Stimulated activated CD8-positive, alpha-beta memory T cell treated with anti-CD3 and anti-CD28 coated beads, Interleukin-7, amount 100 ng/mL, for 1 hour (primary cell): ENCODE measurements at places on chromosomes 1 and 21.

DNA sequence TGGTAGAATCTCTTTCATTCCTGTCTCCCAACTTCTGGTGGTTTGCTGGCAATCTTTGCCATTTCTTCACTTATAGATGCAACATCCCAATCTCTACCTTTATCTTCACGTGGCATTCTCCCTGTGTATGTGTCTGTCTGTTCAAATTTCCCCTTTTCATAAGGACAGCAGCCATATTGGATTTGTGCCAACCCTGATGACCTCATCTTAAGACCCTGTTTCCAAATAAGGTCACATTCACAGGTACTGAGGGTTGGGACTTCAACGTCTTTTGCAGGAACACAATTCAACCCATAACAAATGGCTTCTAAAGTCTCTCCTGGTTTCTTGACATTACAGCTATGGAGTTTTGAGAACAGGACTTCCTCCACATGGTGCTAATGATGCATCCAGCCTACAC lies 84.5 kb upstream of the OLIG2 start:
- DNase-seq, result no peak

DNA sequence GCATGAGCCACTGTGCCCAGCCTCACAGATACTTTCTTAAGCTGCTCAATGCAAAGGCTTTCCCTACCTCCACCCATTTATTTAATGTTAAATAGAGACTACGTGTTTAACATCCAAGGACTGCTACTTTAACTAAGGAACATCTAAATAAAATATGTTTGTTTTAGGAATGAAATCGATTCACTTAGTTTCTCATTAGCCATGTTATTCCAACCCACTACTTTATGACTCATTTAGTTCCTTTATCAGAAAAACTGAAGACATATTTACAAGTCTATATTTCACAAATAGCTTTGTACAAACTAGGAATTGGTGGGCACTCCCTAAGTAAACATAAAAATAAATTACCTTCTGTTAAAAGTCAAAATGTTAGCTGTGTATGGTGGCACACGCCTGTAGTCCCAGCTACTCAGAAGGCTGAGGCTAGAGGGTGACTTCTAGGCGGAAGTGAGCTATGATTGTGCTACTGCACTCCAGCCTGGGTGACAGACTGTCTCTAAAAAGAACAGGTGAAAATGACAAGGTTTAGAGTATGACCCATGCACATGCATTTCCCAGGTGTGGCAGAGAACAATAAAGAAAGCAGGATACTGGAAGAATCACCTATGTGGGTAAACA lies 39.9 kb upstream of the AK4 start:
- DNase-seq, result no peak

DNA sequence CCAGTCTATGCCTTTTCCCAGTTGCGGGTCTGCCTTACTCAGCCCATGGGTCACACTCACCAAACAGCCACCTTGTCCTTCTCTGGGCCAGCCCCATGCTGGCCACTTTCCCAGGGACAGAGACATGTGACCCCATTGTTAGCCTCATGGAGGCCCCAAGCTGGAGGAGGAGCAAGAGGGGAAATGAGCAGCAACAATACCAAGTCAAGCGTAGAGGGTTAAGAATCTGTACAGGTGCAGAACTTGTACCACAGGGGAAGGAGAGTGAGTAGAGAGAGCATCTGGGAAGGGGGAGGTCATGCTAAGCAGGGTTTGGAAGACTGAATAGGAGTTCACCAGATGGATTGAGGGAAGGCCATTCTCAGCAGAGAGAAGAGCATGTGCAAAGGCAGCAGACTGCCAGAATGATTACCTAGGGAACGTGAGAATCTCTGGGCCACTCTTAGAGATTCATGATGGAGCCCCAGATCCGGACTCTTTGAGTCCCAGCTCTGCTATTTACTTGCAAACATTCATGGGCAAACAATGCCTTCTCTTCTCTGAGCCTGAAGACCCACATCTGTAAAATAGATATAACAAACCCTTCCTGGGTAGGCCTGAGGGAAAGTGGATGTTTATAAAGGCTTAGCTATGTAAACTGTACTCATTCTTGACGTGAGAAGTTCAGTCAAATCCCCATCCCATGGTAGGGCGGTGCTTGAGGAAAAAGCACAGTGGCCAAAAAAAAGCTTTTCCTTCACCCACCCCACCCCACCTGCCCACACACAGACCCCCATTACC lies 2.8 kb upstream of the SLC2A1 start:
- DNase-seq, result no peak

GRCh38 chr1:47225430-47226100 lies 6.5 kb downstream of the TAL1 start:
- no peak for DNase-seq

- no peak for DNase-seq
Observed at GRCh38 chr1:54978528-54979326, 1.7 kb upstream of the TMEM61 start.

- no peak for DNase-seq
Observed at GRCh38 chr1:25201006-25201405, 31.3 kb downstream of the SYF2 start.

- DNase-seq, result no peak
Observed at GRCh38 chr1:171783816-171784530, 2.5 kb downstream of the METTL13 start.

DNA sequence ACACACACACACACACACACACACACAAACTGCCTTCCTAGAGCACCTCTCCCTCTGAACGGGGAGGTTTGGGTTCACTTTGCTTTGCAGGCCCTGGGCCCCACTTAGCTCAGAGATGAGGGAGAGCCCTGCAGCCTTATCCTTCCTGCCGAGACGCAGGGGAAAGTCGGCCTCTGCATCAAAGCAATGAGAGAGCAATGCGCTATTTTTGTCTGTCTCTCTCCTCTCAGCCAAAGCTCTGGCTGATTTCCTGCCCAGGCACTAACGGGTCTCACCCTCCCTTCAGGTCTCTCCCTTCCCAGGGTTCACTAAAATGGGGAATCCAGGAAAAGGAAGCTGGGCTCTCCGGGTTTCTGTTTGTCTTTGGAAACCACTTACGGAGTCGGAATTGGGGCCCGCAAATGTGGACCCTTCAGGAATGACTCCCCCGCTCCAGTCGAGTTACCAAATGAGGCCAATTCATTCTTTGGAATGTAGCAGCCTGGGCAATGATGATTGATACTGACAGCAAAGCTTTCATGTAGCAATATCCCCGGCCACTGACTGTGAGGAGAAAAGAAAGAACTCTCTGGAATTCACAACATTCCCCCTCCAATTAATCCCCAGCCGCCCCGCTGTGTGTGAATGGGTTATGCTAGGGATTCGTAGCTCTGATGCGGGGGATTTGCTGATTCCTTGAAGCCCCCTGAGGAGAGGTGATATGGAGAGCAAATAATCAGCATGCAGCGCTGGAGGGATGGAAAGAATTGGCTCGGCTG lies 61.5 kb upstream of the WLS start:
- no peak for DNase-seq

DNA sequence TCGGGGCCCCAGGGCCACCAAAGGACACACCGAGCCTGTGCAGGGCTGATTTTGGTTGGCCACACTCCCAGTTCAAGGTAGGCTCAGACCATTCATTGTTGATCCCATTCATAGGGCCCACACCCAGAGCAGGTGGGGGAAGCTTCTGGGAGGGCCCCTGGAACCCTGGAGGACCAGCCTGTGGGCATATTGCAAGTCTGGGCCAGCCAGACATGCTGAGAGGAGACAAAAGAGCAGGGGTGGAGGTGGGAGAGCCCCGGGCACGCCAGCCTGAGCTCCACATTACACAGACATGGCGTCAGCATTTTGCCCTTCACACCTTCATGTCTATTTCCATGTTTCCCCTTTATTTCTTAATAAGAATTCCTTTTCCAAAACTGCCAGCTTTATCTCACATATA lies 25.7 kb downstream of the PMVK start:
- no peak for DNase-seq

GRCh38 chr1:242428399-242429190 lies 95.9 kb downstream of the PLD5 start:
- DNase-seq, result no peak

GRCh38 chr1:234065794-234066447 lies 161.4 kb downstream of the SLC35F3 start:
- peak; percentile 59 for DNase-seq

DNA sequence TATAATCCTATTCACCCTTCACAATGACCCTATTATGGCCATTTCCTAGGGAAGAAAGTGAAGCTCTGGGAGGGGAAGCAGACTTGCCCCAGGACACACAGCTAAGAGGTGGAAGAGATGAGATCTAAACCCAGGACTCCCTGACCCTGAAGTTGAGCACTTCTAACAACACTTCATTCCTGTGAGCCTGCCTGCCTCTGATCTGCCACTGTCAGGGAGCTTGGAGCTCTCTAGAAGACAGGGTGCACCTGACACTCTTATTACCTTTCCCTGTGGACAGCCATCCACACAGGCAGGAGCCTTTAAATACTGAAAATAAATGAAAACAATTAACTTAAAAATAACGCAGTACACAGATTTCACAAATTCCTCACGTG lies 599 bp downstream of the MKNK1 start:
- no peak for DNase-seq

GRCh38 chr1:184387476-184388318 lies 868 bp downstream of the C1orf21 start:
- DNase-seq, result peak; percentile 17

DNA sequence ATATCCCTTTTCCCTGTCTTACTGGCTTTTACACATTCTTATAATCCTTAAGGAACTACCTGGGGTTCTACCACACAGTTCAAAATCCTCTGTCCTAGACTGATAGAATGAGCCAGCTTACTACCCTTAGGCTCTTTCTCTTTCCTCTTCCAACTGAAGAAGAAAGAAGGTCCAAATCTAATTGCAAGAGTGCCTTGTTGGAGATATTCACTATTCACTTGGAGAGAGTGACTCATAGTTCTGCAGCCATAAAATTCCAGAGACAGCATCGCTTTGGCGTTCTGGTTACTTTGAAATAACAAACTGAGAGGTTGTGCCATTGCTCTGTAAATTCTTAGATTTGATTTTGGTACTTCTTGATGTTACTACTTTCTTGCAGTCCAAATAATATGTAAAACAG lies 4.2 kb downstream of the CADM3 start:
- no peak for DNase-seq

- no peak for DNase-seq
Observed at GRCh38 chr1:5945445-5945844, 46.8 kb downstream of the NPHP4 start.

GRCh38 chr1:33872683-33873082 lies 8.8 kb downstream of the HMGB4 start:
- DNase-seq, result no peak

DNA sequence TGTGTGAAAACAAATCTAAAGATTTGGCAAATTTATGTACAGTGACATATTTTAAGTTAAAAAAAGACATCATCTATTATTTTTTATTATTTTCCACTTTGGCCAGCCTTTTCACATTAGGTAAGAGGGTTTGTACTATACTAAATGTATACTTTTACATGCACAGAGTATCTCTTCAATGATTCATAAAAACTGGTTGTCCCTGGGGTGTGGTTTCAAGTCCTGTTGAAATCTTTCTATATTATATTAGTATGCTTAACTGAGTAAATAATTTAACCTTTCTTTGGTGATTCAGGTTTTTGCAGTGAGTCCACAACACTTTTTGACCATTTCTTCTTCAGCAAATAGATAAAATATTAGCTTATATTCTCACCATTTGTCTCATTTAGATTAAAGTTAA lies 45.7 kb downstream of the EEIG2 start:
- DNase-seq, result no peak

DNA sequence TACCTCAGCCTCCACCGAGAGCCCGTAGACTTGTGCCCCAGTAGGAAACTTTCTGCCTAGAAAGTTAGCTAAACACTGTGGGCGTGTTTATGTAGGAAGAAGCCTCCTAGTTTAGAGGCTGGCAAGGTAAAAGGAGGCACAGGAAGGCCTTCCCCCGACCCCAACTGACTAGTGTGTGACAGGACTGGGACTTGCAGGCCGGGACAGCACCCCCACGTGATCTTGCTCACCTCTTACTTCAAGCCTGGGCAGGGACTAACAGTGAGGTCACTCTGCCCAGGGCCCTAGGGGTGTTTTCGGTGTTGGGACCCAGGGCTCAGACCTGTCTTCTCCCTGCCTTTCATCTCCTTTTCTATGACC lies 392 bp upstream of the TAGLN2 start:
- no peak for DNase-seq

DNA sequence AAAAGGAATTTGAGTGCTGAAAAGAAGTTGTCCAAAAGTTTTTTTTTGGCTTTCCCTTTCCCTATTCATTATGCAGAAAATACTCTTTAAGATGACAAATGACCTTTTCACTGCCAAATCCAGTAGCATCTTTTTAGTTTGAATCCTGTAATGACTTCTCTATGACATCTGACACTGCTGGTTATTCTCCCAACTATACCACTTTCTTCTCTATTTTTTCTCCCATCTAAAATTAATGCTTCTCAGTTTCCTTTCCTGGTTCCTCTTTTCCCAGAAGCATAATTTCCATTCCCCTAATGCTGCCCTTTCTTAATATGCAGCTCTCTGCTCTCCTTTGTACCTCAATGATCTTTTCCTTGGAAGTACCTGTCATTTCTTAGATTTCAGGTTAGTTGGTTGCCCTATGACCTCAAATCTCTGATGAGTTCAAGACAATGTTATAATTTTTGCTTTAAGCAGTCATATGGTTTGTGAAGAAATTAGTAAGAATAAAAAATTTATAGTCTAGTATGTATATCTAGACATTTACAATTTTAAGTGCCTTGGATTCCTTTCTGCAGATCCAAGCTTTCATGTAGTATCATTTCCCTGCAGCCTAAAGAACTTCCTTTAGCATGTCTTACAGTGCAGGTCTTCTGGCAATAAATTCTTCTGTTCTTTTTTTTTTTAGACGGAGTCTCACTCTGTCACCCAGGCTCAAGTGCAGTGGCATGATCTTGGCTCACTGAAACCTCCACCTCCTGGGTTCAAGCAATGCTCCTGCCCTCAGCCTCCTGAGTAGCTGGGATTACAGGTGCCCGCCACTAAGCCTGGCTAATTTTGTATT lies 150.8 kb downstream of the CDC42BPA start:
- DNase-seq, result no peak

GRCh38 chr1:10113501-10113900 lies 80.7 kb downstream of the UBE4B start:
- DNase-seq, result no peak

GRCh38 chr1:19922015-19922688 lies 1.3 kb downstream of the PLA2G2E start:
- no peak for DNase-seq

- no peak for DNase-seq
Observed at GRCh38 chr1:210260096-210260495, 27.5 kb downstream of the SERTAD4 start.

GRCh38 chr1:92363401-92363800 lies 64.5 kb downstream of the RPAP2 start:
- no peak for DNase-seq

GRCh38 chr1:150484431-150484830 lies 2.8 kb upstream of the TARS2 start:
- DNase-seq, result no peak

GRCh38 chr1:36542962-36543515 lies 60.3 kb upstream of the CSF3R start:
- DNase-seq, result no peak

DNA sequence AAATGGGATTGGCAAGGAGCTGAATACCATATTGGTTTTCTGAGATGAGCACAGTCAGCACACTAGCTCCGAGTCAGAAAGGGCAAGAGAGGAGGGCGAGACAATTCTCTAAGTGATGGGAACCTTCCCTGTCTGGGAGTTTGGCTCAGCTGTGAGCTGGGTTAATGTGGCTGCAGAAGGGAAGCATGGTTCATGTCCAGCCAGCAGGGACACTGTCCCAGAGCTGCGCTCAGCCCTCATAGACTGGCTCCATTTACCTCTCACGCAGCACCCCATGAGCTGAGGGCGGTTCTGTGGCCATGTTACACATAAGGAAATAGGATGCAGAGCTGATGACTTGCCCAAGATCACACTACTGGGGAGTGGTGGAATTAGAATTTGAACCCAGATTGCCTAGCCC lies 15.7 kb upstream of the CPT2 start:
- DNase-seq, result no peak

GRCh38 chr1:41293779-41294178 lies 51.7 kb upstream of the SCMH1 start:
- no peak for DNase-seq
